ENCODE measurements at places on chromosomes 5 and 9. TPM values are rescaled to one million over a fixed set of nuclear protein-coding genes. Genes with fewer than 3 reads are reported as not detected.

The GFI1B gene
- not detected for total RNA-seq

The OMD gene
- total RNA-seq, result not detected

The ARID3C gene
- total RNA-seq, result under 0.01 TPM

The PCDHGB3 gene
- total RNA-seq, result 3.8 TPM

The MATR3 gene
- total RNA-seq, result 163 TPM

The BTNL8 gene
- total RNA-seq, result 0.20 TPM

The CD14 gene
- total RNA-seq, result 1.1 TPM

The ARSB gene
- total RNA-seq, result 7.0 TPM

The XPA gene
- total RNA-seq, result 10.7 TPM

The SURF2 gene
- total RNA-seq, result 8.9 TPM

The DRD1 gene
- total RNA-seq, result not detected

The RASEF gene
- under 0.01 TPM for total RNA-seq

The POU5F2 gene
- 0.22 TPM for total RNA-seq

The KCNN2 gene
- 1.5 TPM for total RNA-seq

The TSSK1B gene
- not detected for total RNA-seq

The MTX3 gene
- total RNA-seq, result 3.3 TPM

The GPR151 gene
- not detected for total RNA-seq

The FOXD4L6 gene
- under 0.01 TPM for total RNA-seq

GRCh38 chr9:117622347-117622746, 81.9 kb upstream of the TLR4 start:
- peak; percentile 5 for DNase-seq

DNA sequence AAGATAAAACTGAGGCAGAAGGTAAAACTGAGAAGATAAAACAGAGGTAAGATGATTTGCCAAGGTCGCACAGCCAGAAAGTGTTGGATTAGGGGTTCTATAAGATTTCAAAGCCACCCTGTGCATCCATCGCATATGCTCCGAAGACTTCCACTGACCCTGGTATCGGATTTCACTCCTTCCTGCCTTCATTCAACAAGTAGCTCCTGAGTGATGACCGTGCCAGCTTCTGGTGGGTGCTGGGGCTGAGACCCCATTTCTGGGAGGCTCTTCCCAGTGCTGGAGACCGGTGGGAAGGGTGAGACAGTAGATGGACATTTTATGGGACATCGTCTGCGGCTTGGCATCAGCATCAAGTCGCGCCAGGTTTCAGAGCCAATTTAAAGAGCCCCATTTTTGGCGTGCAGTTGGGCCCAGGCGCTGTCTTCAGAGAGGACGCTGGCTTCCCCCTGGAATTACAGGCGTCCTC, 53.7 kb upstream of the DAB2IP start:
- DNase-seq, result no peak

GRCh38 chr5:112933651-112934365, 11.8 kb upstream of the REEP5 start:
- DNase-seq, result no peak

DNA sequence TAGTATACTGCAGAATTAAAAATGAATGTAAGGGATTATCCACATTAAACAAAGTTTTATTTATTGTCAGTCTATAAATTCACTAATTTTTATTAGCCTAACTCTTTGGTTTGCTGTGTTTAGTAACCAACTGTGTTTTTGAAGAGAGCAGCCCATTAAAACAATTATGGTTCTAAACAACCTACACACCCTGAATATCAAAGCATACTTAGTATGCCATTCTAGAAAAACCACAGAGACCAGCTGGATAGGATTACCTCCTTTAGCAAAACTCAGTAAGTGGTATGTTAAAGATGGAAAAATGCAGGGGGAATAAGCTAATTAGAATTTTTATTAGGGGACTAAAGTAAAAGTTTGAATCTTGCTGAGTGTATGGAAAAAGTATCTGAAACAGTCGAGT, 1981.7 kb upstream of the NUDT12 start:
- DNase-seq, result no peak

GRCh38 chr9:21266733-21267484, 27.1 kb upstream of the IFNA14 start:
- DNase-seq, result no peak

DNA sequence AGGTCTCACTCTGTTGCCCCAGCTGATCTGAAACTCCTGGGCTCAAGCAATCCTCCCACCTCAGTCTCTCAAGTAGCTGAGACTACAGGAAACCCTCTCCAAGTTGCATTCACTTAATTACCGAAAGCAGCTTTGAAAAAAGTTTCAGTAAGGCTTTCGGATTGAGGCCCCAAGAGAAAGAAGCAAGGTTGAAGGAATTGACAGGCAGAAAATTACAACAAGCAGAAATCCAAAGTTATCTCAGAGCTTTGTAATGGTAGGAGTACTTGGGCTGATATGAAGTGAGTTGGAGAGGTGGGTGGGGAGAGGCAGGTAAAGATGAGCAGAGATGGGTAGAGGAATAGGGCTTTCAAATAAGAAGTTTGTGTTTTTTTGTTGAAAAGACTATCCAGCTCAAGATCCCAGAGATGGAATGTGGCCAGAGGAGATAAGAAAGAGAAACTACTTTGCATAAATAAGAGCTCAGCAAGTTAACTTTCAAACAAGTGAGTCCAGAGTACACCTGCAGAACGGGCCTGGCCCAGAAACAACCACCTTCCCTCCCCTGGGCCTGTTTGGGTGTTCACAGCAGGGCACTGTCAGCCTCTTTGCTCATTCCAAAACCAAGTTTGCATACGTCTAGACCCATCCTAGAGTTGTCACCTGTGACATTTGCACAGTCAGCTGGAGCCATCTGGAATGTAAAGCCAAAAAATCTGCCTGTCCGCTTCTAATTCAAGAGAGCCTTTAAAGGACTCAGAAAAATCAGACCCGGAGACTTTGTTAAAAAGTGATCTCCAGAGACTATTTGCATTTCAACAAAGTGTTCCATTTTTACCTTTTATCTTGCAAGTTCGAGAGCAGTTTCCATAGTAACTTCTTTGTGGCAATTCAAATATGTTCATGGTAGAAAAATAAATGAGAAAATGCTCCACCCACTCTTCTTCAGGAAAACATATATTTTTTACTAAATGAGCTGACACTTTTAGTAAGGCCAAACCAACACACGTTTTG, 2.2 kb upstream of the CLINT1 start:
- no peak for DNase-seq

GRCh38 chr5:10740384-10740783, 20.6 kb downstream of the DAP start:
- DNase-seq, result no peak

- peak; percentile 76 for DNase-seq
Measured at GRCh38 chr9:93302586-93303257, 118.8 kb downstream of the WNK2 start.

DNA sequence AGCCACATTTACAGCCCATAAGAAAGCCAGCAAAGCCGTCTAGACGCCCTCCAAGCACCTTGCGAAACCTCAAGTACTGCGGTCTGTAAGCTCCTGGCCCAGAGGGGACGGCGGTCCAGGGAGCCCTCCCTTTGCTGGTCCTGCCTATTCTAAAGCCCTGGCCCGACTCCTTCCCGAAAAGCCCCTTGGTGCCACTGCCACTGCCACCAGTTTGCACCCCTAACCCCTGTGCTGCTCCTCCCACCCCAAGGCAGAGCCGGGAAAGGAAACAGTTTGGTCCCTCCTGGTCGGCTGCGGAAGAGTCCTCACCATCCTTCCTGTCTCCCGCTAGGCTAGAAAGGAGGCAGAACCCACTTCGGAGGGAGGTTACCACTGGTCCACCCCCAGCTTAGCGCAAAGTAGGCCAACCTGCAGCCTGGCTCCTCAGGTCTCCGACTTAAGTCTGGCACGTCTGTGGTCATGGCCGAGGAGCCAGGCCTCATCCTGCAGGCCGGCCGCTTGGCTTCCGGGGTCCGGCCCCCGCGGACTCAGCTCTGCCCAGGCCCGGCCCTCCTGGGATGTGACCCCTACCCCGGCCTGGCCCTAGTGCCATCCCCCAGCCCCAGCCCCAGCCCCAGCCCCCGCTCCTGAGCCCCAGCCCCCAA, 916 bp downstream of the TOR1A start:
- DNase-seq, result peak; percentile 45

GRCh38 chr5:66869347-66869746, 273.2 kb downstream of the MAST4 start:
- DNase-seq, result no peak

GRCh38 chr9:108049671-108050494, 560.3 kb upstream of the KLF4 start:
- DNase-seq, result no peak

GRCh38 chr5:17989567-17990563, 355.6 kb downstream of the TAF11L14 start:
- DNase-seq, result no peak

GRCh38 chr5:9156282-9156681, 389.6 kb downstream of the SEMA5A start:
- DNase-seq, result peak; percentile 60

GRCh38 chr5:178385496-178385890, 152.9 kb upstream of the PHYKPL start:
- no peak for DNase-seq

- no peak for DNase-seq
Measured at GRCh38 chr5:159663986-159664385, 252.3 kb upstream of the ADRA1B start.

- DNase-seq, result peak; percentile 19
Measured at GRCh38 chr5:32584646-32585045, 711 bp upstream of the SUB1 start.

GRCh38 chr5:61735531-61735930, 403.5 kb downstream of the ZSWIM6 start:
- DNase-seq, result no peak

GRCh38 chr5:21807953-21808352, 1045.2 kb downstream of the CDH12 start:
- no peak for DNase-seq

DNA sequence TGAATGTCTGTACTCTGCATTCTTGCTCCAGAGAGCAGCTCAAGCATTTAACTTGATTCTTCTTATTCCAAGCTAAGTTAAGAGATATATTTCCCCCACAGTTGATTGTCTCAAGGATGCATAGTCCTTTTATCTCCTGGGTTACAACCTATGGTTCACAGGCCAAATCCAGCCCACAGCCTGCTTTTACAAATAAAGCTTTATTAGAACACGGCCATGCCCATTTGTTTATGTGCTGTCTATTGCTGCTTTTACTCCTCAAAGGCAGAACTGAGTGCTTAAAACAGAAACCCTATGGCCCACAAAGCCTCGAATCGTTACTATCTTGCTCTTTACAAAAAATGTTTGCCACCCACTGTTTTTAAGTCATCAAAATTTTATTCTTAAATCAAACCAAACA, 25.8 kb downstream of the TBC1D2 start:
- no peak for DNase-seq

DNA sequence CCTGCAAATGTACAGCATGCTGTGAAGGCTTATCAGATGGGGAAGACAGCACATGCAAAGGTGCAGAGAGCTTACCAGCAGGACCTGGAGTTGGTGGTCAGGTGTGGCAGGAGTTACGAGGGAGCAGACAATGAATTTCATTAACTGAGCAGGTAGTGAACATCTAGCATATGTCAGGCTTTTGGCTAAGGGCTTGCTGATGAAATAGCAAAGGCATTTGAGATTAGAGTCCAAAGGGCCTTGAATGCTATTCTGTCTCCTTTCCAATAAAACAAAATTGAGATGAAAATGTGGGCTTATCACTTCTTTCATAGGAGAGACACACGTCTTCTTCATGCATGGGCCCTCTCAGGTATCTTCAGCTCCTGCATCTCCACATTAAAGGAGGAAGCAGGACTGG, 36.6 kb upstream of the PPARGC1B start:
- DNase-seq, result no peak

DNA sequence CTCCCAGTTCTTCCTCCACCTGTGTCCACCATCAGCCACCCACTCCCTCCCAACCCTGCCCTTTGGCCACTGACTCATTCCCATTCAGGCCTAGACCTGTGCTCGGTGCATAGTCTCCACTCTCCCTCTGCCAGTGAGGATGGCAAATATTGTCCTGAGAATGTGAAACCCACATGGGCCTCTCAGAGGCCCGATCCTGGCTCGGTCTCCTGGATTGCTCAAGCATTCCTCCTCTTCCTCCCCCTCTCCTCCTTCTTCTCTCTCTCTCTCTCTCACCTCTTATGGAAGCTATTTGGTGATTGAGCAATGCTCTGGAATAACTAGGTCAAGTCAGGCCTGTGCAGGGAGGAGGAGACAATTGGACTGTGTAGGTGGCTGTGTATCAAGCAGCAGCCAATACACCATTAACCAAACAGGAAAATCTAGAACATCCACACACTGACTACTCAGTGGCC, 99.9 kb downstream of the KLF4 start:
- no peak for DNase-seq

- DNase-seq, result no peak
Measured at GRCh38 chr9:124776618-124776953, 347 bp upstream of the OLFML2A start.

GRCh38 chr5:147140558-147140957, 94.3 kb upstream of the STK32A start:
- DNase-seq, result no peak

GRCh38 chr9:15403155-15403554, 19.5 kb upstream of the SNAPC3 start:
- DNase-seq, result peak; percentile 46

DNA sequence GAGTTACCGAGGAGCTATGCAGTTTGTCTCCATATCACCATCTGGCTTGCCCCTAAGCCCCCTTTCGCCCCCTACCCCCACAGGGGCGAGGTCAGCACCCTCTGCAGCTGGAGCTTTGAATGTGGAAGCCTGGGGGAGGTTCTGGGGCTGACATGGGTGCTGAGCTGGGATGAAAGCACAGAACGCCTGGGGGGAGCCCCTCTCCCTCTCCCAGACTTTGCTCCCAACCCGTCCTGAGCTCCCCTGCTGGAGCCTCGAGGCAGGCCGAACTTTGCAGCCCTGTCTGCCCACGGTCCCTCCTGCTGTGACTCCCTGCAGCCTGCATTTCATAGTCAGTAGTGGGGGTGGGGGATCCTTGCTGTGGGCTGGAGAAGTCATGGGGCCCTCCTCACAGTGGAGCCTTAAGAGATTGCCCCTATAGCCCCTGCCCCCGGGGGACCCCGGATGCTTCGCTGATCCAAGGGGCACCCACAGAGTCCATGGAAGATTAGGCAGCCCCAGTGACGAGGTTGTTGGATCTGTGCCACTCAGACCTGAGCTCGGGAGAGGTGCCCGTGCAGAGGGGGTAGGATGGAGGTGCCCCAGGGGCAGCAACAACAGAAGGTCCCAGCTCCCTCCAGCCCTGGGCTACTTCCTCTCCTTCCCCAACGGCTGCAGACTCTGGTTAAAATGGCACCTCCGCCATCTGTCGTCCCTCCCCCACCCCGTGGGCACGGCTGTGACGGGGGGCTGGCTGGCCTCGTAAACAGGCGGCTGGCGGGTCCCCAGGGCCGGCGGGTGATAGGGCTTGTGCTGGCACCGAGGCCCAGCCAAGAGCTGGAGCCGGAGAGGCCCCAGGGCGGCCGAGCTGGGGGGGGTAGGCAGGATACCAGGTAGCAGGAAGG, 162.0 kb downstream of the C9orf50 start:
- no peak for DNase-seq
